ENCODE measurements at places on chromosomes 16 and 17. TPM values are rescaled to one million over a fixed set of nuclear protein-coding genes. Genes with fewer than 3 reads are reported as not detected.

Gene ATAD5
- total RNA-seq = 2.2 TPM

Gene DBNDD1
- 4.7 TPM for total RNA-seq

Gene NOG
- 1.4 TPM for total RNA-seq

Gene KRTAP1-1
- not detected for total RNA-seq

Gene EXOC3L1
- total RNA-seq = 0.08 TPM

Gene KRTAP17-1
- not detected for total RNA-seq

Gene TXNDC17
- total RNA-seq = 1,303 TPM

Gene STH
- not detected for total RNA-seq

Gene DLX4
- total RNA-seq = 0.23 TPM

Gene TOP2A
- 125 TPM for total RNA-seq

Gene GDPD3
- total RNA-seq = 0.55 TPM

Gene CHD9NB
- total RNA-seq = 0.11 TPM

Gene KRTAP1-5
- total RNA-seq = not detected

Gene PCGF2
- total RNA-seq = 7.4 TPM

Gene IL17C
- not detected for total RNA-seq

Gene PPY
- total RNA-seq = 1.6 TPM

Gene PRAC1
- total RNA-seq = not detected

Gene KRTAP2-3
- 0.15 TPM for total RNA-seq

Gene SLC5A2
- not detected for total RNA-seq

Gene MYH2
- total RNA-seq = not detected

Gene NECAB2
- total RNA-seq = not detected

Gene ADGRG1
- total RNA-seq = 83.5 TPM

Gene BLTP2
- total RNA-seq = 116 TPM

Gene TK1
- 150 TPM for total RNA-seq

Gene CORO7
- 12.3 TPM for total RNA-seq

Gene FNDC8
- total RNA-seq = not detected

Gene ST6GALNAC1
- not detected for total RNA-seq

Gene FDXR
- total RNA-seq = 48.0 TPM

Gene MYO15A
- total RNA-seq = 1.6 TPM

Gene SEZ6L2
- total RNA-seq = 16.2 TPM

Gene EPN3
- total RNA-seq = 83.9 TPM

Gene MT4
- total RNA-seq = not detected

Gene TNK1
- total RNA-seq = 7.7 TPM

Gene WNK4
- 2.1 TPM for total RNA-seq

Gene BCO1
- not detected for total RNA-seq

Gene ZFP90
- 43.9 TPM for total RNA-seq

Gene GGT6
- 0.08 TPM for total RNA-seq

Gene SYNGR2
- total RNA-seq = 35.1 TPM

Gene JPT2
- total RNA-seq = 84.7 TPM

Gene DDX42
- total RNA-seq = 28.5 TPM

Gene PERCC1
- not detected for total RNA-seq

Gene APOBR
- 0.04 TPM for total RNA-seq

Gene CSH2
- total RNA-seq = not detected

Gene E4F1
- 24.7 TPM for total RNA-seq

Gene ACAP1
- total RNA-seq = 5.6 TPM

Gene TMC8
- not detected for total RNA-seq

Gene PDF
- total RNA-seq = 21.2 TPM

Gene DNAJA3
- 53.5 TPM for total RNA-seq
